ENCODE measurements at places on chromosomes 6 and 20. TPM values are rescaled to one million over a fixed set of nuclear protein-coding genes. Genes with fewer than 3 reads are reported as not detected.

Gene MSH5
- 20.9 TPM for total RNA-seq

DNA sequence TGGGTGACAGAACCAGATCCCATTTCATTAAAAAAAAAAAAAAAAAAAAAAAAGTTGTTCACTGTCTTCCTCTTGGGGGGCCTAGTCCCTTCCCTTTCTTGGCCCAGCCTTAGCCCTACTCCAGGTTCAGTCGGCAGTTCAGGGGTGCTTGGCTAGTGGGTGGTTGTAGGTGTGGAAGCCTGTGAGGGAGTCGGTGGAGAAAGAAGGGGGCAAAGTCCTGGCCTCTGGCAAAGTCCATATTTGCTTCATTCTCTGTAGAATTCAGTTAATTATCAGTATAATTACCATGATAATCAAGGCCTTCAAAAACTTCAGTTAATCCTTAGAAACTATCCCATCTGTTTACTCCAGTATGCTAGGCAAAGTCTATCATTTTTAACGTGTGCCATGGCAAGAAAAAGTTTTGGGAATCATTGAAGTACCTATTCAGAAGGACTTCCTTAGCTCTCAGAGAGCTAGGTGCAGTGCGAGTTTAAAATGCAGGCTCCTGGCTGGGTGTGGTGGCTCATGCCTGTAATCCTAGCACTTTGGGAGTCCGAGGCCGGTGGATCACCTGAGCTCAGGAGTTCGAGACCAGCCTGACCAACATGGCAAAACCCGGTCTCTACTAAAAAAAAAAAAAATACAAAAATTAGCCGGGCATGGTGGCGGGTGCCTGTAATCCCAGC lies 205.7 kb upstream of the ARG1 start:
- DNase-seq: no peak

DNA sequence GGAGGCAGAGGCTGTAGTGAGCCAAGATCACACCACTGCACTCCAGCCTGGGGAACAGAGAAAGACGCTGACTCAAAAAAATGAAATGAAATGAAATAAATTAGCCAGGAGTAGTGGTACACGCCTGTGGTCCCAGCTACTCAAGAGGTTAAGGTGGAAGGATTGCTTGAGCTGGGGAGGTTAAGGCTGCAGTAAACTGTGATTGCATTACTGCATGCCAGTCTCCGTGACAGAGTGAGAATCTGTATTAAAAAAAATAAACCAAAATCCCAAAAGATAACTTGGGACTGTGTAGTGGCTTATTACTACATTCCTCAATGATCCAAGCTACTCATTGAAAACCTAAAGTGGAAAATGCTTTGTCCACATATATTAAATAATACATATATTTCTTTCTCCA lies 87.0 kb downstream of the SGK1 start:
- peak; percentile 11 for DNase-seq

Gene ZNF391
- 0.74 TPM for total RNA-seq

GRCh38 chr6:140366991-140367390 lies 992.5 kb upstream of the CITED2 start:
- peak; percentile 71 for DNase-seq

Gene TREM2
- not detected for total RNA-seq

DNA sequence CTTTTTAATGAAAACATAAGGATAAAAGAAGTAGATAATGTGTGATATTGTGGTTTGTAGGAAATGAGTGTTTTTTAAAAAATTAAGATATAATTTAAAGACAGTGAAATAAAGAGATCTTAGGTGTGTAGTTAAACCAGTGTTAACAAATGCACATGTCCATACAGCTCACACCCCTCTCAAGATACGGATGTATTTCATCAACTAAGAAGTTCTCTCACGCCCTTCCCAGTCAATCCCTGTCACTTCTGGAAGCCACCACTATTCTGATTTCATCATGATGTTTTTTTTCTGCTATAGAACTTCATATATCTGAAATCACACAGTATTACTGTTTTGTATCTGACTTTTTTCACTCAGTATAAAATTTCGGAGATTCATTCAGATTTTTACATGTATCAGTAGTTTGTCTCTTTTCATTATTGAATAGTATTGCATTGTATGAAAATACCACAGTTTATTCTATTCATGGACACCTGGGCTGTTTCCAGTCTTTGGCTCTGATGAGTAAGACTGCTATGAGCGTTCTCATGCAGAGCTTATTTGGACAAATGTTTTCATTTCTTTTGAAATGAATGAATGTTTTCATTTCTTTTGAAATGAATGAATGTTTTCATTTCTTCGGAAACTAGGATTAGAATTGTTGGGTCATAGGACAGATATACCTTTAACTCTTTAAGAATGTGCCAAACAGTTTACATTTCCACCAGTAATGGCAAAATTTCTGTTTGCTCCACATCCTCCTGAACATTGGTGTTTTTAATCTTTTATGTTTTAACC lies 49.7 kb upstream of the ELOVL5 start:
- no peak for DNase-seq

Gene B3GALT4
- 1.9 TPM for total RNA-seq

DNA sequence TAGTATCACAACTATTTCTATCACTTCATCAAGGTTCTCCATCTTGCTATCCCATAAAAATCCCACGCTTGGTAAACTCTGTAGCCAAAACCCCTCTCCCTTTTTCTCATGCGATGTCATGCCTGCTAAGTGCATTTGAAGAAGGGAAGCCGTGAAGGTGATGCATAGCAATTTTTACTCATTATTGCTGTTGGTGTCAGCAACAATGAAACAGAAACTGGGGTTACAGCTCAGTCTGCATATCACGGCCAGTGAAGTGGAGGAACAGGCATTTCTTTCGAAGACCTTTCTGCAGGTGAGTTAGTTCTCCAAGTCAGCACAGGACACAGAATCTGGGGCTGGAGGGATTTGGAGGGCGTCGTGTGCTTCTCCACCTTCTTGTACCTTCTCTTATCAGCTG lies 5.8 kb downstream of the UNC93A start:
- DNase-seq: no peak

Gene CLIC5
- total RNA-seq: not detected

Gene ZNF334
- total RNA-seq: 0.54 TPM

GRCh38 chr6:138580801-138581200 lies 81.5 kb upstream of the NHSL1 start:
- DNase-seq: no peak

- peak; percentile 80 for DNase-seq
These were observed 20.4 kb downstream of the WFDC3 start for GRCh38 chr20:45771182-45771759.

- no peak for DNase-seq
These were observed 42.9 kb downstream of the RSPO4 start for GRCh38 chr20:958936-959815.

GRCh38 chr6:52362443-52363227 lies 684 bp downstream of the PAQR8 start:
- DNase-seq: peak; percentile 57

Gene RAB44
- total RNA-seq: under 0.01 TPM

GRCh38 chr6:163640641-163641040 lies 226.1 kb downstream of the QKI start:
- no peak for DNase-seq

Gene FKBP1C
- 0.21 TPM for total RNA-seq

Gene HIVEP1
- 6.6 TPM for total RNA-seq

DNA sequence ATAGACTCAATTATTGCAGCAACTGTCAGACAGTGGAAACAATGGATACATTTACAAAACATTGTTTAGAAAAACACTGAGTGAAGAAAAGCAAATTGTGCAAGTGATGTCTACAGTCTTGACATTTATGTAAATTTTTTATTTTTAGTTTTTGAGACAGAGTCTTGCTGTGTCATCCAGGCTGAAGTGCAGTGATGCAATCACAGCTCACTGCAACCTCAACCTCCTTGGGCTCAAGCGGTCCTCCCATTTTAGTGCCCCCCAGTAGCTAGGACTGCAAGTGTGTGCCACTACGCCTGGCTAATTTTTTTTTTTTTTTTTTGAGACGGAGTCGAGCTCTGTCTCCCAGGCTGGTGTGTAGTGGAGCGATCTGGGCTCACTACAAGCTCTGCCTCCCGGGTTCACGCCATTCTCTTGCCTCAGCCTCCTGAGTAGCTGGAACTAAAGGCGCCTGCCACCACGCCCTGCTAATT lies 9.7 kb downstream of the CNBD2 start:
- no peak for DNase-seq

DNA sequence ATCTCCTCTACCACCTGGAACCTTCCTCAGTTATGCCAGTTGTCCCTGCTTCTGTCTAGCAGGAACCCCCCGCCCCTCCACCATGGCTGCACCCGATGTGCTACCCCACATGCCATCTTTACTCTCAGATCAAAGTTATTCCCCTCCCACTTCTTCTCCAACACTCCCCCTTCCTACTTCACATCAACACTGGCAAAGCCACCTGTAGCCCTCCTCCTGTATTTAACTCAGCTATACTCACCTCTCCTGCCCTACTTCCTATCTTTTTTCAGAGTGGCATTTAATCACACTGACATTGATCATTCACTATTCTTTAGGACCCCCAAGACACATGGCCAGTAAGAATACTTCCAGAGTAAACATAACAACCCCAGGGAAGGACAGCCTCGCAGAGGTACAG lies 84.3 kb downstream of the MBOAT1 start:
- no peak for DNase-seq

GRCh38 chr6:4491501-4492260 lies 284.5 kb upstream of the CDYL start:
- DNase-seq: peak; percentile 25

Gene VNN1
- total RNA-seq: 0.23 TPM

DNA sequence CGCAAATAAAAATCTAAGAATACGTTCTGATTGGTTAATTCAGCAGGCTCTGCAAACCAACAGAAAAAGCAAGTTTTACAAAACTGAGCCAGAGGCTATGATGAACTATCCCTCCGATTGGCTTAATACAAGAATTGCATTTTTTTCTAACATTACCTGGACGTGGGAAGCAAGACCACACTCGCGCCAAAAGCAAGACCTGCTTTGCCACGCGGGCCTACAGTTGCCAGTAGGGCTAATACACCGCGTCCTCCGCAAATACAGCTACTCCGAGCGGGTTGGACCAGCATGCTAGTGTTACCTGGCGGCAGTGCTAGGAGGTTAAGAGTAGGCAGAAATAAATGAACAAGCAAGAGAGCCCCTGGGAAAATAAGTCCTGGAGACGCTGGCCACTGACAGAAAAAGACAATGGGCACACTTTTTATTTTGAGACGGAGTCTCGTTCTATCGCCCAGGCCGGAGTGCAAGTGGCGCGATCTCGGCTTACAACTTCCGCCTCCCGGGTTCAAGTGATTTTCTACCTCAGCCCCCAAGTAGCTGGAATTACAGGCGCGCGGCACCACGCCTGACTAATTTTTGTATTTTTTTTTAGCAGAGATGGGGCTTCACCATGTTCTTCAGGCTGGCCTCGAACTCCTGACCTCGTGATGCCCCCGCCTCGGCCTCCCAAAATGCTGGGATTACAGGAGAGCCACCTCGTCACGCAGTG lies 131.9 kb upstream of the BTN3A2 start:
- DNase-seq: no peak

- DNase-seq: no peak
These were observed 23.5 kb downstream of the PLEKHG1 start for GRCh38 chr6:150622941-150623874.

Gene TSPO2
- total RNA-seq: not detected

DNA sequence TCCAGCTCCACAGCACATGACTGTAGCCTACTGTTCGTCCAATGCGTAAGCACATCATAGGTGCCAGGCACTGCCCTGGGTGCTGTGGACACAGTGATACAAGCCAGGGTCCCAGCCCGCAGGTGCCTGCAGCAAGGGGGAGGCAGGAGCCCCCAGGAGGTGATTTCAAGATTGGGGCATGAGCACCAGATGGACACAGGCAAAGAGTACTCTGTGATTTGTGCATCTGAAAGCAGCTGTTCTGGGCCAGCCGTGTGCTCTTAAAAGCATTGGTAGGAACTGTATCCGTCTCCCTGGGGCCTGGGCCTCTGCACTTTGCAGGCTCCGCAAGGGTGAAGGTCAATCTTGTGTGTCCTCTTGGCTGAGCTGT lies 149.8 kb downstream of the SYCP2 start:
- DNase-seq: no peak

GRCh38 chr6:101544286-101544685 lies 150.8 kb downstream of the GRIK2 start:
- no peak for DNase-seq

GRCh38 chr20:31587545-31588389 lies 17.3 kb upstream of the ID1 start:
- peak; percentile 66 for DNase-seq

Gene HLA-DPA1
- 13.8 TPM for total RNA-seq

DNA sequence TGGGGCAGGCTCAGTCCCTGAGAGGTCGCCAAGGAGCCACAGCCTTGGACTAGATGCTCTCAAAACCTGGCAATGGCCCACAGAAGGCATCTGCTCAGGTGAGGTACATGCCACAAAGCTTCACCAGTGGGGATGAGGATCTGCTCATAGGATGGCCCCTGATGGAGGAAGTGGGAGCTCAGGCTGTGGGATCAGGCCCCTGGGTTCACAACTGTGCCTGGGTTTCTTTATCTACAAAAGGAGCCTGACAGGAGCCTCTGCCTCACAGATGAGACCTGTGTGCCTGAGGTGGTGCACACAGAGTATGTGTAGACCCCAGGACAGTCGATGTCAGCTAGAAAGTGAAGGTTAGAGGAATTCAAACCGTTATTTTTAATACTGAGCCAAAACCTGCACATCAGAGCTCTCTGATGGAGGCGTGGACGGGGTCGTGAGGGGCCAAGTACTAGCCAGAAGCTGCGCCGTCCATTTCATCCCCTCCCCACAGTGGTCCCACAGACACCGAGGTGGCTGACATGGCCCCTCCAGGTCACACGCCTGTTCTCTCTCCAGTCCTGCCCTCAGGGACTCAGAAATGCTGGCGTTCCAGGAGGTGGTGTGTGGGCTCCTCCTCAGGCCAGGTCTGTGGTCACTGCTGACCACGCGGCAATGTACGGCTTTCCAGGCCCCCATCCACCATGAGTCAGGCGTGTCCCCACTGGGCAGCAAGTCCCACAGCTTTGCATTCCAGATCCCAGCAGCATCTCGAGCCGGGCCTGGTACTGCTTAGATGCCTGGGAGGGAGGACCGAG lies 33.3 kb downstream of the NTSR1 start:
- DNase-seq: no peak

DNA sequence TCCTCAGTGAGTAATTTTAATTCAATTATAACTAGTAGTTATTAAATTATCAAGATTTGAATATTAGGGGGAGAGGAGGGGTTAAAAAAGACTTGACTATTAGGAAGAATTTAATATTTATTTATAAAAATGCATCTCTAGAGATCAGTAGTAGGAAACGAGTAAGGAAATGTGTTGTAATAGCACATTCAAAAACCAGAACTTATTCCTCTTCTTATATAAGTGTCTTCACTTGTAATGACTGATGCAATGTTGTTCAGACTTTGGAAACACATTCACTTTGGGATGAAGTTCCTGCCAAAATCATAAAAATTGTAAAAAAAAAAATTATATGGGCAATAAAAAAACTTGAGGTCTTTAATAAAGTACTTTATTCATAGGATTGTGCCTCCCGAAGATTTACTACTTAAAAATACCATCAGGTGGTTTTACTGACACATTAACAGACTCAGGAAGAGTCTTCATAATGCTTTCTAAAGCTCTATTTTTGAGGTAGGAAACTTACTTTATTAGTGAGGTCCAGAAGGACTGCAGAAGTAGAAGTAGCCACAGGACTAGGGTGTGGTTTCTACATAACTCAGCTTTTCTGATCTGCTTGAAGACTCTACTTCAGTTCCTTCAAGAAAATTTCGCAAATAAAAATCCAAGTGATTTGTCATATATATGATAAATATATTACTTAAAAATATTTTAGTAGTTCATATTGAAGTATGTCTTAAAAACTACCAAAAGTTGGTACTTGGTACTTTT lies 59.8 kb downstream of the CCDC170 start:
- DNase-seq: no peak

GRCh38 chr6:152981989-152982903 lies 595 bp downstream of the FBXO5 start:
- DNase-seq: peak; percentile 27

GRCh38 chr6:16659466-16660156 lies 101.6 kb downstream of the ATXN1 start:
- DNase-seq: no peak
